NCI-H2029 (cell line): ENCODE measurements at places on chromosomes 4 and X.
A peak's percentile ranks its signal among the peaks of the same experiment; 100 is the strongest.

DNA sequence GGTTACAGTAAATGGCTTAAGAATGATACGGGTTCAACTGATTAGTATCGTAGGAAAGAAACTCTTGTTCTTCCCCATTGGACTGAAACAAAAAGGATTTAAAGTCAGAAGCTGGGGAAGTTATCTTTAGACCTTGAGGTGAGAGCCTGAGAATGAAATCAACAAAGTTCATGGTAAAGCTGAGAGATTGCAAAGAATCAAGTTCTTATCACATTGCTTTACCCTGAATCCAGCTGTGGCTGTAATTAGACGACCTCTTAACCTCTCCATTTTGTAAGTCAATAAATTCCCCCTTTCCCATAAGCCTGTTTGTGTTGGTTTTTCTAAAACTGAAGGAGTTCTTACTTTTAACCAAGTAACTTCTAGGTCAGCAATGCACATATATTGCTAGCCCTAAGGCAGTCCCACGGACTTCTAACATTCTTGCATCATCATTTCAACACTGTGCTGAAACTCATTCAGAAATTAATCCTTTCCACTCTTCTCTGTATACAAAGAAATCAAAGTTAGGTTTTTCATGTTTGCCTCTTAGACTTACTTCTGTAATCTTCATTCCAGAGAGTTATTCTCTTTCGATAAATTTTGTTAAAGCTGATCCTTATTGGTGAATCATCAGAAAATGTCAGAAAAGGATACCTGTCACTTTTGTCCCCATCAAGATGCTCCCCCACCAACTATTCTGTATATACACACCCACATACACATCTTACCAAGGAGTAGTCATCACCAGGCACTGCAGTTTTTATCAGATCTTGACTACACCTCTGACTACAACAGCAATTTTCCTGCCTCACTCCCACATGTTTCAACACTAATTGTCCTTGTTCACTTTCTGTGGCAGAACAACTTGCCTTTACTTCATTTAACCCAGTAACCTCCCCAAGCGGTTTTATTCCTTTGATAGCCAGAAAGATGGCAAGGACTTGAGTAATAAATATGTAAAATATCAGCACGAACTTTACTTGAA lies 77.9 kb upstream of the STK26 start:
- DNase-seq, result no peak

GRCh38 chr4:96698831-96699230 lies 858.9 kb downstream of the PDHA2 start:
- no peak for DNase-seq

DNA sequence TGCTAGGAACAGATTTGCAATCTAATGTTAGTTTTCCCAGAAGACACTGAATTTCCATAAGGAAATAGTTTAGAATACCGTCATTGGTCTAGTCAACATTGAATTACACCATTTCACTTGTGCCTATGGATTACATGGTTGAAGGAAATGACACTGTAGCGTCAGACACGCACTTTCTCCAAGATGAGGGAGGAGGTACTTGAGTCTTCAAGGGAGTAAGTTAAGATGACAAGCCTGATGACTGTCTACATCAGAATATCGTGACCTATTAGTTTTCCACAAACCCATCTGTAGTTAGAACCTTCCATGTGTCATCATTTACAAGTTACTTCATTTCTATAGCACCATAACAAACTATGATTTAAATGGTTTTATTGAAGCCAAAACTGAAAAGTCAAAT lies 153.7 kb downstream of the AMELX start:
- DNase-seq, result no peak

DNA sequence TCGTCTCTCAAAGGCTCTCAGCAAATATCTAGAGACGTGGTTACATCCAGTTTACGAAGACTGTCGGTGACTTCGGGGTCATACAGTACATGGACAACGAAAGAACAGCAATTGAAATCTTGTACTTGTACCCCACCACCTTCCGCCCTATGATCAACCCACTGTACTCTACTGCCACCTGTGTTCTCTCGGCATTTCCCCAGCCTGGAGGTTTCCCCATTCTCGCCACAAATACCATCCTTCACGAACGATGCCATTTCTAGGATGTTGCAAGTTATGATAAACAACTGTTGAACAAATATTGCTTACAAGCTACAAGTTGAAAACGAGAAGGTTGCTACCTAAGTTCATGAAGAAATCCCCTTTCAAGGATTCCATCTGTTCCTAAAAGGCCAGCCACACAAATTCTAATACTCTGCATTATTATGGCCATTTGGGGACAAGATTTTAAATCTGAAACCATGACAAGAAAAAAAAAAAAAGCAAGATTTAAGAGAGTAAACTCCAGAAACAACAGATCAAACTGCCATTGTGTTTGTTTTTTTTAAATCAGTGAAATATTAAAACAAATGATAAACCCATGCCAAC lies 1.6 kb downstream of the APBB2 start:
- no peak for DNase-seq

DNA sequence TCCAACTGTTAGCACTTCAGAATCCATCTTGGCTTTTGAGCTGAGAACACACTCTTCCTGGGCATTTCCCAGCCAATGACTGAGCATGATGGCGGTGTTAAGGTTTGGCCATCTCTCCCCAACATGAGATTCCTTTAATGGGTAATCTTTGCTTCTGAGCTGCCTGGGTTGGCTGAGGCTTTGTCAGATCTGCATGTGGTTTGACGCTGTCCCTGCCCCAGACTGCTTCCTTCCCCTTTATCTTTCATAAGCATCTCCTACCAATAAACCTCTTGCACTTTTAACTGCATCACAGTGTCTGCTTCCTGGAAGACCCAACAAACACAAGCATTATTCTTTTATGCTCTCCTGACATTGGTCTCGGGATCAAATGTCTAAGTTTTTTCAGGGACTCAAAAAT lies 31.5 kb upstream of the DIPK2B start:
- no peak for DNase-seq

GRCh38 chr4:1417522-1418390 lies 11.5 kb upstream of the NKX1-1 start:
- DNase-seq, result no peak

DNA sequence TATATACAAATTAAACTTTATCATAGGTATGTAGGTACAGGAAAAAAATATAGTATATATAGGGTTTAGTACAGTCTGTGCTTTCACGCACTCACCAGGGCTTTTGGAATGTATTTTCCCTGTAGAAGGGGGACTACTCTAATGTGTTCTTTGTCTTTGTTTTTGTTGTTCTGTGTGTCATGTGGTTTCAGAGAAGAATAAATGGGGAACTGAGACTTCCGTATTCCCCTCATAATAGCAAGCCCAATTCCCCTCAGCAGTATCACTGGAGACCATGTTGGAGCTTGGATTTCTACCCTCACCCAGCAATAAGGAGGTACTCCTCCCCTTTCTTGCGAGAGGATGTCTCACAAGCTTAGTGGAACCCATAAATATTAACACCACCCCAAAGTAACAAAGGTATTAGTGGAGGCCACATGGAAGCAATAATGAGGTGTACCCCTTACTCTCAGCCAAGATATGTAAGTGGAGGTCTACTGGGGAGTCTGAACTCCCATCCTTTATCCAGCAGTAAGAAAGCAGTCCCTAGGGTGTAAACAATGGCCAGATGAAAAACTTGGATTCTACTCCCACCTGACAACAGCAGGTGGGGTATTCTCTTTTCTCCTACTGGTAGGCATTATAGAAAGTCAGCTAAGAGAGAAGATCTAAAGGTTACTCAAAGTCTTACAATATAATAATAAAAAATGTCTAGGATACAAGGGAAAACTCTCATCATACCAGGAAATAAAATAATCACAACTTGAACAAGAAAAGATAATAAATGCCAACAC lies 805.4 kb upstream of the GALNTL6 start:
- DNase-seq, result no peak

DNA sequence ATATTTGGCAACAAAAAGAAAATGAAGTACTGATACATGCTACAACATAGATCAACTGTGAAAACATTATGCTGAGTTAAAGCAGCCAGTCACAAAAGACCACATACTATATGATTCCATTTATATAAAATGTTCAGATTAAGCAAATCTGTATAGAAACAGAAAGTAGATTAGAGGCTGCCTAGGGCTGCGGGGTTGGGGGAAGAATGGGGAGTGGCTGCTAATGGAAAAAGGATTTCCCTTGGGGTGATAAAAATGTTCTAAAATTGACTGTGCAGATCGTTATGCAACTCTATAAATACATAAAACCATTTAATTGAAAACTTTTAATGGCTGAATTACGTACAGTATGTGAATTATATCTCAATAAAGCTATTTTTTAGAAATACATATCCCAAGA lies 46.8 kb downstream of the NEK1 start:
- no peak for DNase-seq

GRCh38 chrX:71912156-71912555 lies 1.5 kb downstream of the NHSL2 start:
- DNase-seq, result no peak

GRCh38 chr4:186192066-186192612 lies 772 bp downstream of the CYP4V2 start:
- DNase-seq, result no peak

DNA sequence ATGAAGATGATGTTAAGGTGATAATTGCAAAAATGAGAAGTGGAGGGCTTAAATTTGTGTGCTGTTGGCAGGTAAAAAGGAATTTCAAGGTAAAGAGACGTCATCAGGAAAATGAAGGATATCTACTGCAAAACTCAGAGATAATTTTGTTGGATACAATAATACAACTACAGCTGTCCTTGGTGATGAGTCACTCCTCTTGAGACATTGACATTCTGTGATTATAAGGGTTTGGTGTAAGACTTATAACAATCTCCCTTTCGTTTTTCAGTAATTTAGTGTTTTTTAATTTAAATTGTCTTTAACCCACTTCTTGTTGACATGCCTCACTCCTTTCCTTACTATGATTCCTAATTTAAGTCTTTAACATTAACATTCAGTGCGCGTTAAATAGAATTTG lies 1074.1 kb upstream of the SLIT2 start:
- DNase-seq, result no peak

DNA sequence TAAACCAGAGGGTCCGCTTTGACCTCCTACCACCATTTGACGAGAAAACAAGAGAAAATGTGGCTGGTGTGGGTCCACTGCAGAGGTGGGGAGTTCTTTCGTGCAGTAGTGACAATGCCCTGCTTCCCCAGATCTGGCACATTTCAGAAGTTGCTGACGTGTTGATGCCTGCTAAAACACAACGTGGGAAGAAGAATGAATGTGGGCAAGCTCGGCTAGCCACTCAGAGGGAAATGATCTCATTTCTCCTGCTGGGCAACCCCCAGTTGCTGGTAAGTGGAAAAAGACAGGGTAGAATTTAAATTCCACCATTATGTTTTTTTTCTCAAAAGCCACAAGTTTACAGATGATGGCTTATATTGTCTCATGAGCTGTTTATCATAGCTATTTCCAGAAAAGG lies 77.9 kb downstream of the LUZP4 start:
- no peak for DNase-seq

- peak; percentile 46 for DNase-seq
These were observed 94.1 kb upstream of the GPR50 start for GRCh38 chrX:151082077-151082948.

GRCh38 chr4:67109276-67109675 lies 436.0 kb downstream of the CENPC start:
- DNase-seq, result no peak

GRCh38 chrX:78321809-78322208 lies 5.6 kb downstream of the CYSLTR1 start:
- no peak for DNase-seq

- DNase-seq, result no peak
These were observed 185.6 kb upstream of the BANK1 start for GRCh38 chr4:101604976-101605375.

DNA sequence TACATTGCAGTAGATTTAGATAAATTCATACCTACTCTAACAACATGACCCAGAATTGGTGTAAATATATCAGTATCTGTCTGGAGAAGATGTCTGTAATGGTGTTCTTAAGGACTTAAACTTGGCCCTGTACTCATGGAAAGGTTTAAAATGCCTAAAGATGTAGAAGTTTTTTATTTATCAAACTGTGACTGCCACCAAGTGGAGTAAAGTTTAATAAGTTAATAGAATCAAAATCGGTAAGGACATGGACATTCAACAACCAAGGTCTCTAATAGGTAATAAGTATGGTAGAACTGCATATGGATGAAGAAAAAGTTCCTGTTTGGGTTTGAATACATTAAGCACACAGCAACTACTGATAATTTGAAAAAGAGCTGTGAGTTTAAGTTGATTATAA lies 474.0 kb upstream of the NDST3 start:
- no peak for DNase-seq

DNA sequence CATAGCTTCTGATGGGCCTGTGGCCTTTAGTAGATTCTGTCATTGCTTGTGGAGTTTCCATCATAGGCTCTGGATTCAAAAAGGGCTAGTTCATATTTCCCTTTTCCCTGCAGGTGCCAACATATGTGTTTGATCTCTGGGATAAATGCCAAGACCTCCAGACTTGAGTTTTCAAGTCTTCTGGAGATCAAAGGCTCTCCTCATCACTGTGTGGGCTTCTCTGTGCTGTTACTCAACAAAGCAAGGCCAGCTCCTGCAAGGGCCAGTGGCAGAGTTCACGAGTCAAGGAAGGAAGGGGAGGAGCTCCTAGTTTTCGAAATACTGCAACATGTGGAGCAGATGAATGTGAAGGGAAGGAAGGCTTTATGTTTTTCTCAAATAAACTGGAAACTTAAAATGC lies 62.7 kb upstream of the SCML1 start:
- no peak for DNase-seq

GRCh38 chr4:8374851-8375649 lies 65.5 kb downstream of the ACOX3 start:
- DNase-seq, result no peak

DNA sequence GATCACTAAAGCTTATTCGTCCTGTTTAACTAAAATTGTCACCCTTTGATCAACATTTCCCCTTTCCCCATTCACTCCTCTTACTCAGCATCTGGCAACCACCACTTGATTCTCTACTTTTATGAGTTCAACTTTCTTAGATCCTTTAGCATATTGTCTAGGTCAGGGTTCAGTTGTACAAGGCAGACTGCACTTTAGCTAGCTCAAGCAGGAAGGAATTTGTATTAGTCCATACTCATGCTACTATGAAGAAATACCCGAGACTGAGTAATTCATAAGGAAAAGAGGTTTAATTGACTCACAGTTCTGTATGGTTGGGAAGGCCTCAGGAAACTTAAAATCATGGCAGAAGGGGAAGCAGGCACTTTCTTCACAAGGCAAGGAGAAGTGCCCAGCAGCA lies 44.3 kb downstream of the TASL start:
- no peak for DNase-seq

- DNase-seq, result no peak
These were observed 15.0 kb upstream of the HOPX start for GRCh38 chr4:56696056-56696455.

- DNase-seq, result no peak
These were observed 74.6 kb downstream of the MXRA5 start for GRCh38 chrX:3271834-3272186.

DNA sequence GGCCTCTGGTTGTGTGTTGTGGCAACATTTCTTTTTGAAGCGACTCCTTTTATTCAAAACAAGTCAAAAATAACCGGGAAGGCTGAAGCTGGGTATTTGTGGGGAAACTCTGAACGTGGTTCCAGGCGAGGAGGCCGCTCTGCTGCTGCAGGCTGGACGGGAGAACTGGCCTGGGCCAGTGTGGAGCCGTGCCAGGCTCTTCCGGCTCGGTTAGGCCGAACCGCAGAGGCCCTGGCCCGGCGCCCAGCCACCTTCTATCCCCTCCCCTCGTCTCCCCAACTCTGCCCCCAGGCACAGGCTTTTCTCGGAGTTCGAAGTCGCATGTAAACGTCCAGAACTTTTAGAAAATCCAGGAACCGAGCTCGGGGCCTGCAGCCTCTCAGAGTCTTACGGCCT lies 2.4 kb upstream of the BCOR start:
- peak; percentile 30 for DNase-seq
